Common myeloid progenitor, CD34-positive (primary cell): ENCODE measurements at places on chromosomes 2 and 18.

DNA sequence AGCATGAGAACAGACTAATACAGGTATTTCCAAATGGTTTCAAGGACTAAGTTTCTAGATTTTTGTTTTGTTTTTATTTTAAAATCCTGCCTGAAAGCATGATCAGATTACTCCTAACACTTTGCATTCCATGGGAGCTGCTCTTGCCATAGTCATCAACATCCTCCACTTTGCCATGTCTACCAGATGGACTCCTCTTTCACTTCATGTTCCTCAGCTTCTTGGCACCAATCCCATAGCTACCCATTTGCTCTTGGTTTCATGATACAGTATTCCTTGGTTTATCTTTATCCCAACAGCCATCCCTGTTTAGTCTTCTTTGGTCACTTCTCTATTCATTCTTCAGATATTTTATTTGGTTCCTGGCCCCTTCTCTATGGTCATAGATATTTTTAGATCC, 154.2 kb upstream of the CCDC195 start:
- DNase-seq, result no peak
- H3K4me1 ChIP-seq, result no peaks in the 10 kb centered on the region
- no peak overlapping the region for H3K27ac ChIP-seq
- no peak overlapping the region for H3K4me3 ChIP-seq
- no peaks in the 10 kb centered on the region for H3K27me3 ChIP-seq

DNA sequence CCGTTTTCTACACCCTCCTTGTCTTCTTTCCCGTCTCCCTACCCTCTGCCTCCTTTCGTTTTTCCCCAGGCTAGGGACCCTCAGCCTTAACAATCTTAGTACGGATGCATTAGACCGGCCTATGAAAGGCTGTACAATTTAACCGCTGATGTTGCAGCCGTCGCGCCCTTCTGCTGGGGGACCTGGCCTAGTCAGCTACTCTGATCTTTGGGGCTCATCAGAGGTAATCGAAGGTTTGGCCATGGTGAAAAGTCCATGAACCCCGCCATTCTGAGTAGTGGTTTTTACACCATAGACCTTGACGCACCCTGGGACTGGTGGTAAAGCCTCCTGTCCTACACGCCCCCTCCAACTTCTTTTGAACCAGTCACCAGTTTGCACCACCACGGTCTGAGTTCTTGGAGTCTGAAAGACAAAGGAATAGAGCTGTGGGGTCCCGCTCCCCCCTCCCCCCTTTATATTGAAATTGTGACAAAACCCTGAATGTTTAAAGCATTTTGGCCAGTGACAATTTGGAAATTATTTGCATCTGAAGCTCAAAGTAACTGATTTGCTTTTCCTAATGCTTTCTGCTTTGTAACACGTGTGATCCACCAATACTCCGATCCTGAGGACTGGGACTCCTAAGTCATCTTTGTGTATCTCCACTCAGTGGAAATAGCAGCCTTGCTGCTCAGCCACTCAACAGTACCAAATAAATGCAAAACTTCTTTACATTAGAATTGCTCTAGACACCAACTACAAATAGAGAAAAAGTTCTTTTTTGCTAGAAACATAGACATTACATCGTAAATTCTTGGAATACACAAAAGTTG, 642 bp upstream of the SRSF7 start:
- H3K4me3 ChIP-seq, result peak overlapping the region; percentile 100
- H3K27ac ChIP-seq, result peak overlapping the region; percentile 93
- DNase-seq, result no peak
- H3K27me3 ChIP-seq, result no peaks in the 10 kb centered on the region
- peaks cover 14% of the 10 kb centered on the region for H3K36me3 ChIP-seq

DNA sequence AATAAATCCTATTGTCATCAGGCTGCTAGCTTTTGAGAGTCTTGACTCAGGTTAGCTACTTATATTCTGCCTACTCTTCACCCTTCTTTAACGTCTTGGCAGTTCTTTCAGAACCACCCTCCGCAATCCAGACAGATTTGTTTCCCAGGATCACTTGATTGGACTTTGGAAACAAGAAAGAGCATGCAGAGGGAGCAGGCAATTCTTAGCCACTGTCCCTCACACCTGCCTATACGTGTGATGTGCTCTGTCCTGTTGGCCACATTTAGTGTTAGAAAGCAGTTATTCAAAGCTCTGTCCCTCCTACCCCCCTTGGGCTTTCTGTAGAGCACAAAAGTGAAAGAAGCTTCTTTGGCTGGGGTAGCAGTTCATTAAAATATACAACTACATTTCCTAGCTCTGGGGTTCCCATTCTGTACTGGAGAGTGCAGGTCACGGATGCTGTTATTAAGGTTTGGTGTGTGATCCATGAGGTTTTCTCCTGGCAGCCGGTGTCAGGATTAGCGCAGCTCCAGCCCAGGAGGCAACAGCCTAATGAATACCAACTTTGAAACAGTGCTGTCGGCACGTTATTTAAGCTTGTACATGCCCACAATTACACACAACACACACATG, 6.3 kb downstream of the FZD5 start:
- H3K36me3 ChIP-seq, result no peaks in the 10 kb centered on the region
- H3K4me3 ChIP-seq, result no peak overlapping the region
- DNase-seq, result no peak
- H3K4me1 ChIP-seq, result no peaks in the 10 kb centered on the region
- no peak overlapping the region for H3K27ac ChIP-seq

GRCh38 chr18:56649996-56650395, 1.2 kb upstream of the WDR7 start:
- no peak overlapping the region for H3K27ac ChIP-seq
- H3K27me3 ChIP-seq, result no peaks in the 10 kb centered on the region
- H3K4me1 ChIP-seq, result peaks cover 60% of the 10 kb centered on the region
- DNase-seq, result no peak
- no peak overlapping the region for H3K4me3 ChIP-seq
- H3K36me3 ChIP-seq, result no peaks in the 10 kb centered on the region

DNA sequence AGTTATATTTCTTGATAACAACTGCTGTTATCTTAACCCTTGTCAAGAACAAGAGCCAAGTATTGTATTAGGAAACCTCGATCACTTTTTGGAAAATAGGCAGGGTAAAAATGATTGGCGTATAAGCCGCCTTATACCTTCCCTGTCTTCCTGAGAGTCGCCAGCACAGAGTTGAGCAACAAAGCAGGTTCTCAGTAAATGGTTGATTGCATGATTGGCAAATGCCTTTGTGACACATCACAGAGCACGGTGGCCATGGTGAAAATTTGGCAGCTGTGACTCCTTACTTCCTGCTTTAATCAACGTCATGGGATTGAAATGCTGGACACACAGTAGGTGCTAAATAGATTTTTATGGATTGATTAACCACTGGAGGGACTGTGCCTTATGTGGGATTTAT, 3.9 kb upstream of the KLHL29 start:
- H3K4me3 ChIP-seq, result peak overlapping the region; percentile 12
- DNase-seq, result peak; percentile 81
- no peak overlapping the region for H3K27ac ChIP-seq
- no peaks in the 10 kb centered on the region for H3K36me3 ChIP-seq

- H3K4me3 ChIP-seq, result no peak overlapping the region
- H3K4me1 ChIP-seq, result no peaks in the 10 kb centered on the region
- no peak for DNase-seq
- H3K36me3 ChIP-seq, result no peaks in the 10 kb centered on the region
- H3K27me3 ChIP-seq, result no peaks in the 10 kb centered on the region
- no peak overlapping the region for H3K27ac ChIP-seq
Observed at GRCh38 chr2:48138898-48139297, 232.6 kb upstream of the FBXO11 start.

DNA sequence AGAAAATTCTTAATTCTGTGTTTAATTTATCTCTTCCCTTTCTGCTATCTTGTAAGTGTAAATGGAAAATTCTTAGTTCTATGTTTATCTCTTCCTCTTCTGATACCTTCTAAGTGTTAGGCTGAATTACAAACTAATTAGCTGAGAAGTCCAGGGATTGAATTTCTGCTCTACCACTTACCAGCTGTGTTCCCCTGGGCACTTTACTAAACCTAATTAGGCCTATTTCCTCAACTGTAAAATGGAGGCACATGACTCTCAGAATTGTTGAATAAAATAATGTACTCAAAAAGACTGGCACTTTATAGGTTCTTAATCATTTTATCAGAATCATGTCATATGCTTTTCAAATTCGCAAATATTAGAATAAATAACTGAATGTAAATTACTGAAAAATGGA, 146.3 kb downstream of the MAP2 start:
- no peaks in the 10 kb centered on the region for H3K36me3 ChIP-seq
- no peaks in the 10 kb centered on the region for H3K27me3 ChIP-seq
- no peak for DNase-seq
- no peak overlapping the region for H3K27ac ChIP-seq
- no peaks in the 10 kb centered on the region for H3K4me1 ChIP-seq

DNA sequence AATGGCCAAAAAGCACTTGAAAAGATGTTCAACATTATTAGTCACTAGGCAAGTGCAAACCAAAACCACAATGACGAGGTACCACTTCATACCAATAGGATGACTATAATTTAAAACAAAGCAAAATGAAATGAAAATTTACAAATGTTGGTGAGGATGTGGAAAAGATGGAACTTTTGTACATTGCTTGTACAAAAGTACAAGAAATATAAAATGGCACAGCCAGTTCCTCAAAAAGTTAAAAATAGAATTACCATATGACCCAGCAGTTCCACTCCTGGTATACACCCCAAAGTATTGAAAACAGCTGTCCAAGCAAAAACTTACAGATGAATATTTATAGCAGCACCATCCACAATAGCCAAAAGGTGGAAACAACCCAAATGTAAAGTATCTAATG, 107.8 kb upstream of the XPO1 start:
- H3K27ac ChIP-seq, result no peak overlapping the region
- H3K36me3 ChIP-seq, result no peaks in the 10 kb centered on the region
- no peaks in the 10 kb centered on the region for H3K27me3 ChIP-seq
- peaks cover 4% of the 10 kb centered on the region for H3K4me1 ChIP-seq

- no peak overlapping the region for H3K27ac ChIP-seq
- H3K27me3 ChIP-seq, result no peaks in the 10 kb centered on the region
- peaks cover 2% of the 10 kb centered on the region for H3K4me1 ChIP-seq
- no peak for DNase-seq
Observed at GRCh38 chr2:101195871-101196661, 44.9 kb upstream of the TBC1D8 start.

GRCh38 chr2:152507907-152508306, 172.9 kb downstream of the FMNL2 start:
- H3K27ac ChIP-seq, result no peak overlapping the region
- H3K4me1 ChIP-seq, result no peaks in the 10 kb centered on the region
- no peak for DNase-seq

DNA sequence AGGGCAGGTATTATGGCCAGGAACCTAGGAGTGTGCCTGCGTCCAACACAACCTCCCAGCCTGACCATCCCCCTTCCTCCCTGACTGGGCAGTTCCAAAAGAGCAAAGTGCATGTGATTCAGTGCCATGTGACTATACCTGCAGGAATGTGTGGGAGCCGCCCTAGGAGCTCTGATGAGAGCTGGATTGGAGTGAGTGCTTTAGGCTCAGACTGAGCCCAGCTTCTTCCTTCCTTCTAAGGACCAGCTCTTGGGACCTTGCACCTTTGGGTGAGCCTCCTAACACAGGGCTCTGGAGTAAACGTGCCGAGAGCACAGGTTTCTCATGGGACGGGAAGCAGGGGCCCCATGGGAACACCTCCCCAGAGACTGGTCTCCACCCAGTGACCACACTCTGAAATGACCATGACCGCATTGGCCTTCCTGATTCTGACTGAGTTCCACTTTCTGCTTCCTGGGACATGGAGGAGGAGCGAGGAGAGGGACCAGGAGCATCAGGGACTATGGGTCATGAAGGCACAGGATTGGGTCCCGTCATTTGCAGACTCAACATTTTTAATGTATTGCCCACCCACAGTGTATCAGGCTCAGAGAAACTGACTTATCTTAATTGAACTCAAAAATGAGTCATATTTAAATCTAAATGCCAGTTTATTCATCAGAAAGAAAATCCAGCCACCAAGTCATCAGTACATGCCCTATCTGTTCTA, 87.8 kb upstream of the BCL2L11 start:
- no peaks in the 10 kb centered on the region for H3K4me1 ChIP-seq
- no peak overlapping the region for H3K4me3 ChIP-seq
- no peaks in the 10 kb centered on the region for H3K36me3 ChIP-seq
- DNase-seq, result no peak
- peaks cover 2% of the 10 kb centered on the region for H3K27me3 ChIP-seq

DNA sequence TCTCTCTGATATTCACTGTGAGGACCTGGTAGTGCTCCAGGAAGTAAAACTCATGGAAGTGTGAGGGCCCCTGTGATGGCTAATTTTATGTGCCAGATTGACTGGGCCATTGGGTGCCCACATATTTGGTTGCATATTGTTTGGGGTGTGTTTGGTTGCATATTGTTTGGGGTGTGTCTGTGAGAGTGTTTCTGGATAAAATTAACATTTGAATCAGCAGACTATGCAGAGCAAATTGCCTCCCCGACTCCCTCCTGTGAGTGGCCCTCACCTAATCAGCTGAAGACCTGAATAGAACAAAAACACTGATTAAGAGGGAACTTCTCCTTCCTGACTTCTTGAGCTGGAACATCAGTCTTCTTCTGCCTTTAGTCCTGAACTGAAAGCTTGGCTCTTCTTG, 173.3 kb upstream of the LINC00305 start:
- no peaks in the 10 kb centered on the region for H3K27me3 ChIP-seq
- H3K27ac ChIP-seq, result no peak overlapping the region
- H3K4me3 ChIP-seq, result no peak overlapping the region
- no peak for DNase-seq
- no peaks in the 10 kb centered on the region for H3K4me1 ChIP-seq

DNA sequence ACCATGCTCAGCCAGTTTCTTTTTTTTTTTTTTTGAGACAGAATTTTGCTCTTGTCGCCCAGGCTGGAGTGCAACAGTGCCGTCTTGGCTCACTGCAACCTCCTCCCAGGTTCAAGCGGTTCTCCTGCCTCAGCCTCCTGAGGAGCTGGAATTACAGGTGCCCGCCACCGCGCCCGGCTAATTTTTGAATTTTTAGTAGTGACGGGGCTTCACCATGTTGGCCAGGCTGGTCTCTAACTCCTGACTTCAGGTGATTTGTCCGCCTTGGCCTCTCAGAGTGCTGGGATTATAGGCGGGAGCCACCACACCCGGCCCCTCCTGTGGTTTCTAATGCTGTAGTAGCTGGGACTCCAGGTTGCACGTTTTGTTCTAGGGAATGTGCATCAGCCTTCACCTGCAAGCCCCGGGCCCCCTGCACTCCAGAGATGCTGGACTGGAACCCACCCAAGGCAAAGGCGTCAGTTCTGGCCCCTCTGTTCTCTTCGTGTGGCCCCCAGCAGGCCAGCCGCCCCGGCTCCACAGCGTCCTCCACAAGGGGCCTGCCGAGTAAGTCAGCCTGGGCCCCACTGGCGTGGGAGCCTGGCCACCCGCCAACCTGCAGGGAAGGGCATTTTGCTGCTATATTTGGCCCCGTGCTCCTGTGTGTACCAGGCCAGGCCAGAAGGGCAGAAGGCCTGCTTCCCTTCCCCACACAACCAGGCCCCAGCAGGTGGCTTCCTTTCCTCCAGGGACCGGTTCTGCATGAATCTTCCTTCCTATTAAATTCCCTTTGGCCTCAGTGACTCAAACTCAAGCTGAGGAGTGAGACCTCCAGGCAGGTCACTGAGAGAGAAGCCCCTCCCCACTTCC, 25.7 kb upstream of the B3GNT7 start:
- no peak overlapping the region for H3K27ac ChIP-seq
- H3K36me3 ChIP-seq, result no peaks in the 10 kb centered on the region
- no peaks in the 10 kb centered on the region for H3K27me3 ChIP-seq
- peaks cover 17% of the 10 kb centered on the region for H3K4me1 ChIP-seq

GRCh38 chr2:225526760-225527390, 127.4 kb downstream of the NYAP2 start:
- no peaks in the 10 kb centered on the region for H3K36me3 ChIP-seq
- H3K4me3 ChIP-seq, result no peak overlapping the region
- no peaks in the 10 kb centered on the region for H3K27me3 ChIP-seq
- no peaks in the 10 kb centered on the region for H3K4me1 ChIP-seq

- H3K4me1 ChIP-seq, result no peaks in the 10 kb centered on the region
- H3K4me3 ChIP-seq, result no peak overlapping the region
- no peaks in the 10 kb centered on the region for H3K36me3 ChIP-seq
- H3K27ac ChIP-seq, result no peak overlapping the region
Observed at GRCh38 chr18:3970929-3971328, 484.2 kb downstream of the DLGAP1 start.
